NCI-H187 treated with DMSO at 0.1 percent for 48 hours (cell line): ENCODE measurements at places on chromosomes 7 and 10.

- no peak for DNase-seq
Measured at GRCh38 chr10:80598084-80598798, 60.5 kb downstream of the SH2D4B start.

GRCh38 chr10:49254556-49255318 is 44.2 kb upstream of the C10orf71 start:
- DNase-seq = no peak

- DNase-seq = no peak
Measured at GRCh38 chr7:31052841-31053601, 913 bp downstream of the ADCYAP1R1 start.

DNA sequence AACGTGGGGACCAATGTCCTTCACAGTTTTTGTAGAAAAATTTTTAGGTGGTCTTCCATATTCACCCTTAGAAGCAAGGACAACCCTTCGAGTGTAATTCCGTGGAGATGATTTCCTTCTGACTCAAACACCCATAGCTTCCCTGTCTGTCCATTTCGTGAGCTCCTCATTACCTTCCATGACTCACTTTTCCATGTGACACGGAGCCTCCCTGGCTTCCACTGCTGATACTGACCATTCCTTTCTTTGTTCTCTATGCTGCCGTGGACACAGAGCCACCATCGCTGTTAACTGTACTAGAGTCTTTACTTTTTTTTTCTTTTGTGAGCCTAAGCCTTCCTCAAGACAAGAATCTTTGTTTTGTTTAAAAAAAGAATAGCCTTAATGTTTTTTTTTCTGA is 12.5 kb upstream of the ARMS2 start:
- DNase-seq = no peak

DNA sequence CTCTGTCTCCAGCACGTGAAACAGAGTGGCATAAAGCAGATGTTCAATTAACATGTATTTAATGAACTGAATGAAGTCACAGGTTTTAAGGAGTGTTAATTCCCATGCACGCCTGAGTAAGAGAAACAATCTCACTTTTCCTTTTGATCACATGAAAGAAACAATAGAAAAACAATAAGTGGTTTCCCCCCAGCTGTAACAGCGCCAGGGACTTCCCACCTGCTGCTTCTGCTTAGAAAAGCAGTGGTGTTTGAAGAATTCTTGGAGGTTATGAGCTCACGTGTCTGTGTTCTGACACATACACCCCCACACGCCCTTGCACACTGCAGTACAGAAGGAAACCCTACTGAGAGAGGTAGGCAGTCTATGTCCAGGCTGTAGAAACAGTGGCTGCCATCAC is 51.3 kb upstream of the FRMD4A start:
- DNase-seq = no peak

DNA sequence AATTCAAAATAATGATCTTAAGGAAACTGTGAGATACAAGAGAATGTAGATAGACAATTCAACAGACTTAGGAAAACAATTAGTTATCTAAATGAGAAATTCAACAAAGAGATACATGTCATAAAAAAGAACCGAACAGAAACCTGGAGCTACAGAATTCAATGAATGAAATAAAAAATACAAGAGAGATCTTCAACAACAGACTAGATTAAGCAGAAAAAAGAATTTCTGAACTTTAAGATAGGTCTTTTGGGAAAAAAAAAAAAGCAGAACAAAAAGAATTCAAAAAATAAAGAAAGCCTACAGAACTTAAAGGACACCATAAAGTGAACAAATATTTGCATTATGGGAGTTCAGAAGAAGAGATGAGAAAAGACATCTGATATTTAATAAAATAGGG is 129.1 kb upstream of the FOXK1 start:
- no peak for DNase-seq

- DNase-seq = no peak
Measured at GRCh38 chr7:140909476-140910161, 15.1 kb downstream of the BRAF start.

DNA sequence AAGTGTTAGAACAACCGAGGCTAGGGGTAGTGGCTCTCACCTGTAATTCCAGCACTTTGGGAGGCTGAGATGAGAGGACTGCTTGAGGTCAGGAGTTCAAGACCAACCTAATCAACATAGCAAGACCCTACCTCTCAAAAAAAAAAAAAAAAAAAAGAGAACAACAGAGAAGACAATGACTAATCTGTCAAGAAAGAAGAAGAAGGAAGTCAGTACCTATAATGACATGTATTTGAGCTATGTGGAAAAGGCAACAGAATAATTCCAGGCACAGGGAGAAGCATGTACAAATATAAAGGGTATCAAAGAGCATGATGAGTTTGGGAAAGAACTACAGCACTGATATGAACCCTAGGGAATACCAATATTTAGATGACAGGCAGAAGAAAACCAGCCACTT is 27.5 kb downstream of the COPG2 start:
- DNase-seq = no peak
